Effector memory CD8-positive, alpha-beta T cell (primary cell): ENCODE measurements at places on chromosomes 3 and 15.

DNA sequence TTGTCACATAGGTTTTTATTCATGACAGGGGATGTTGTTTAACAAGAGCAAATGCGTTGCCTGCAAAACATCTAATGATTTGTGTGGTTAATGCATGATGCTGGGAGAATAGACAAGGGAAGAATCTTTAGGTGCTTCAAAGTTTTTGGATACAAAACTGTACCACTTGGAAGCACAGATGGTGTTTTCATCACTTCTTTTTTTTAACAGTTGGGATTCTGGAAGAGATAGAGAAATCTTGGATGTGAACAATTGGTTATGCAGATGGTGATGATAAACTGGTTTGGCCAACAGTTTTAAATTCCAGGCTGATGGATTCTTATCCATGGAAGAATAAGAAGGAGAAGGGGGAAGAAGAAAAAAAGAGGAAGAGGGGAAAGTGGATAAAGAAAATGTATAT lies 379.4 kb downstream of the KCNH8 start:
- H3K36me3 ChIP-seq: no peaks in the 10 kb centered on the region
- H3K27ac ChIP-seq: no peak overlapping the region
- H3K4me3 ChIP-seq: no peak overlapping the region
- DNase-seq: no peak
- H3K4me1 ChIP-seq: no peaks in the 10 kb centered on the region
- no peaks in the 10 kb centered on the region for H3K27me3 ChIP-seq

GRCh38 chr15:78811124-78811824 lies at the start of gene ADAMTS7:
TSS of gene ADAMTS7 (minus strand) at chr15:78811464. CDS start at chr15:78811220, 244 bp downstream.
- H3K4me3 ChIP-seq: peak within 1 kb of the TSS; percentile 74
- H3K36me3 ChIP-seq: peaks cover 3% of the 10 kb centered on the region
- H3K27ac ChIP-seq: peak within 1 kb of the TSS; percentile 1
- DNase-seq: peak; percentile 37
- peaks cover 14% of the 10 kb centered on the region for H3K4me1 ChIP-seq
- peaks cover 62% of the 10 kb centered on the region for H3K27me3 ChIP-seq

DNA sequence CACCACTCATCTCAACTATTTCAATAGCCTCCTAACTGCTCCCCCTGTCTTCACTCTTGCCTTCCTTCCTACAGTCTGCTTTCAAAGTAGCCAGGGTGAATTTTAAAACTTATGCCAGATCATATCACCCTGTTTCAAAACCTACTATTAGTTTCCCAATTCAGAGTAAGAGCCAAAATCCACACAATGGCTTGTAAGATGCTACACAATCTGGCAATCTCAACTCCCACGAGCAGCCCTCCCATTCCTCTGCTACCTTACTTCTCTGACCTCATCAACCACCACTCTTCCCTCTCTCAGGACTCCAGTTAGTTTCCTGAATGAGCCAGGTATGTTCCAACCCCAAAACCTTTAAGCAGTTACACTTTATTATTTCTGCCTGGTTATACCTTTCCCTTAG lies 62.5 kb downstream of the VPS13C start:
- peak overlapping the region; percentile 67 for H3K27ac ChIP-seq
- H3K36me3 ChIP-seq: peaks cover 15% of the 10 kb centered on the region
- no peak for DNase-seq
- no peak overlapping the region for H3K4me3 ChIP-seq

DNA sequence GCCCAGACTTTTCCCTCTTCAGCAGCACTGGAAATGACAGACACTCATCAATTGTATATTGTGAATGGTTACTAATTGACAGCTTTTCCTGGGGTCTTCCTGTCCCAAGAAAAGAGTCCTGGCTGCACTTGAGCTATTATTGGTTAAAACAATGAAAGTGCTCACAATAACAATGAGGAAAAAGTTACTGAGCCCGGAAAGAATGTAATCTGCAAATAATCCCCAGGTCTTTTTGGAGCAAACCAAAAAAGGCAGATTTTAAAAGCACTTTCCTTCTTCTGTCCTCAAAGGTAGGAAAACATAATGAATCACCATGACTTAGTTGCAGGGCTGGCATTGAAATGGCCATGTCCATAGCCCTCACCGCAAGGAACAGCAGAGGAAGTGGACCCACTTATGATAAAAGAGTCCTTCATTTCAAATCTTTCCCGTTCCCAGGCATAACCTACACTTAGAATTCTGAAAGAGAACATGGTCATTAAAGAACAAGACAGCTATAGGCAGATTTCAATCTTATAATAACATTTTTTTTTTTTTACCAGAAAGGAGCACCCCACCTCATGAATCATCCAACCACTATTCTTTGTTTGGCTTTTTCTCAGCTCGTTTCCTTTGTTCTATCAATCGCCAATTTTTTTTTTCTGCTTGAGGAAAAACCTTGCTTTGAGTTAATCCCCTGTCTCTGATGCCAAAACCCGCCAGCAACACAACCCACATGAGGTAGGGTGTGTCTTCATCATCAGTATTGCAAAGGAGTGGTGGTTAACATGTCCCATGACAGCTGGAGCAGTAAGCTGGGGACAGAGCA lies 35.5 kb upstream of the ATP1B3 start:
- no peak for DNase-seq
- peaks cover 3% of the 10 kb centered on the region for H3K4me1 ChIP-seq
- no peaks in the 10 kb centered on the region for H3K27me3 ChIP-seq
- H3K36me3 ChIP-seq: no peaks in the 10 kb centered on the region

GRCh38 chr15:35458176-35458856 lies 87.6 kb downstream of the DPH6 start:
- no peaks in the 10 kb centered on the region for H3K4me1 ChIP-seq
- no peak overlapping the region for H3K4me3 ChIP-seq
- DNase-seq: no peak
- H3K27me3 ChIP-seq: no peaks in the 10 kb centered on the region
- no peaks in the 10 kb centered on the region for H3K36me3 ChIP-seq
- H3K27ac ChIP-seq: no peak overlapping the region

DNA sequence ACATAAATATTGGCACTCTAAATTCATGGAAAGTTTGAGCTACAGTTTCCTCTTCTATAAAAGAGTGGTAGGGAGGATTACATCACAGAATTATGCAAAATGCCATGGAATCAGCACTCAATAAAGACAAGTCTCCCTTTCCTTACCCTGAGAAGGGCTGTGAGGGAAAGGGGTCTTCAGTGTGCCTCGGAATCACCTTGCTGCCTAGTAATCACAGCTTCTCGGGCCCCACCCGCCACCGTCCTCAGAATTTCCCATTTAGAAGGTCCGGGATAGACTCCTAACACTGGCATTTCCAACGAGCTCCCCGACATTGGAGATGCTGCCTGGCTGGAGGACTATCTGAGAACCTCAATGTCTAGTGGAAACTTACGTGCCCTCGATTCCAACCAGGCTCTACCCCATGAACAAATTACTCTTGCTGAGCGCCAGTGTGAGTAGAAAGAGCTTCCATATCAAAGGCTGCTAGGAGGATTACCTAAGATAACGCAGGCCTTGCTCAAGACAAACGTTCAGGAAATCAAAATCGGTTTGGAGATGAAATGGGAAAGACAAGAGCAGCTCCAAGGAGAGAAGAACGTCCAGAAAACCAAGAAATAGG lies 92.1 kb upstream of the CHD2 start:
- peak overlapping the region; percentile 85 for H3K4me3 ChIP-seq
- H3K36me3 ChIP-seq: peaks cover 20% of the 10 kb centered on the region
- H3K4me1 ChIP-seq: peaks cover 12% of the 10 kb centered on the region
- peak overlapping the region; percentile 96 for H3K27ac ChIP-seq

- H3K27ac ChIP-seq: no peak overlapping the region
- H3K27me3 ChIP-seq: peaks cover 15% of the 10 kb centered on the region
These were observed 22.9 kb downstream of the CCDC39 start for GRCh38 chr3:180656406-180656805.

DNA sequence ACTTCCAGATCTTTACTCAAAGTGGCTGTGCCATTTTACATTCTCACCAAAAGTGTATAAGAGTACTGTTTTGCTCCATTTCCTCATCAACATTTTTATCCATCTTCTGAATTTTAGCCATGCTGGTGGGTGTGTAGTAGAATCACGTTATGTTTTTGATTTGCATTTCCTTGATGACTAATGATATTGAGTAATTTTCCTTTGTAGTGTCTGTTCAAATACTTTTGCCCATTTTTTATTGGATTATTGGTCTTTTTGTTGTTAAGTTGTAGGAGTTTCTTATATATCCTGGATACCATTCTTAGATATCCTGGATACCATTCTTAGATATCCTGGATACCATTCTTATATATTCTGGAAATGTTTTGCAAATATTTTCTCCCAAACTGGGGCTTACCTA lies 344.9 kb downstream of the LRRC3B start:
- no peak overlapping the region for H3K4me3 ChIP-seq
- no peak for DNase-seq
- no peaks in the 10 kb centered on the region for H3K27me3 ChIP-seq
- H3K4me1 ChIP-seq: no peaks in the 10 kb centered on the region
- no peaks in the 10 kb centered on the region for H3K36me3 ChIP-seq

DNA sequence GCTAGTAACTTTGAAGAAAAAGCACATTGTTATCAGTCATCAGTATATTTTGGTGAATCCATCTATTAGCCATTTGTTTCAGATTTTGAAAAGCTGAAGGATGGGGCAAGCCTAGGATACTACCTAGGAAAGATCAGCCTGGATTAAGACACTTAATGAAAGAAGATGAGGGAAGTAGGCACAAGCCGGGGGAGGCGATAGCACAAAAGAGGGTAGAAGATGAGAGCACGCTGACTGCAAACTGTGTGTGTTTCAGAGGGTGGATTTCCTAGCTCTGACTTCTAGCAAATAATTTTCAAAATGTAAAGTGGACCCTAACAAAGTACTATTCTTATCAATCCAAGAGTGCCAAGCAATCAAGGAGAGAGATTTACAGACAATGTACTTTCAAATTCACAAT lies 22.2 kb upstream of the SOX2 start:
- H3K27me3 ChIP-seq: no peaks in the 10 kb centered on the region
- no peak overlapping the region for H3K4me3 ChIP-seq
- H3K27ac ChIP-seq: no peak overlapping the region
- H3K4me1 ChIP-seq: no peaks in the 10 kb centered on the region
- no peaks in the 10 kb centered on the region for H3K36me3 ChIP-seq

DNA sequence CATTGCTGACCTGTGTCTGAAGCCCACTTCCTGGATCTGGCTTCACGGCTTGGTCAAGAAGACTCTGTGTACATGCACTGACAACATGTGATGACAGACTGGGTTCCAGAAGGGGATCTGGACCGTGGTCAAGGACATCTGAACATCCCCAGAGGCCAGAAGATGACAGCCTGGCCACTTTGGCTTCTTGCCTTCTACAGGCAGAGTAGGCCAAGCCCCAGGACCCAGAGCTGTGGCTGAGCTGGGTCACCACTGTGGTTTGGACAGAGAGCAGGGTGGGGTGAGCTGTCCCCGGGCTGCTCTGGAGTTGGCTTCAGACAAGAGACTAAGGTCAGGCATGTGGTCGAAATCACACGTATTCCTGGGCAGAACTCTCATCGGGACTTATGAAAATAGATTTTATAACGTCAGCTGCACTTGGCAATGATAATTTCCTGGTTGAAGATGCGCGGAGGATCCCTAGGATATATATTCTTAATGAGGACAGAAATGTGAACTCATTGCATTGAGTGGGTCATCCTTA lies 114.1 kb upstream of the FRMD4B start:
- no peaks in the 10 kb centered on the region for H3K4me1 ChIP-seq
- H3K27me3 ChIP-seq: peaks cover 24% of the 10 kb centered on the region
- H3K36me3 ChIP-seq: no peaks in the 10 kb centered on the region
- H3K4me3 ChIP-seq: no peak overlapping the region
